Stimulated activated CD4-positive, alpha-beta T cell treated with anti-CD3 and anti-CD28 coated beads, TNF-alpha, amount 100 ng/mL, for 24 hours (primary cell): ENCODE measurements at places on chromosomes 16 and 17.

DNA sequence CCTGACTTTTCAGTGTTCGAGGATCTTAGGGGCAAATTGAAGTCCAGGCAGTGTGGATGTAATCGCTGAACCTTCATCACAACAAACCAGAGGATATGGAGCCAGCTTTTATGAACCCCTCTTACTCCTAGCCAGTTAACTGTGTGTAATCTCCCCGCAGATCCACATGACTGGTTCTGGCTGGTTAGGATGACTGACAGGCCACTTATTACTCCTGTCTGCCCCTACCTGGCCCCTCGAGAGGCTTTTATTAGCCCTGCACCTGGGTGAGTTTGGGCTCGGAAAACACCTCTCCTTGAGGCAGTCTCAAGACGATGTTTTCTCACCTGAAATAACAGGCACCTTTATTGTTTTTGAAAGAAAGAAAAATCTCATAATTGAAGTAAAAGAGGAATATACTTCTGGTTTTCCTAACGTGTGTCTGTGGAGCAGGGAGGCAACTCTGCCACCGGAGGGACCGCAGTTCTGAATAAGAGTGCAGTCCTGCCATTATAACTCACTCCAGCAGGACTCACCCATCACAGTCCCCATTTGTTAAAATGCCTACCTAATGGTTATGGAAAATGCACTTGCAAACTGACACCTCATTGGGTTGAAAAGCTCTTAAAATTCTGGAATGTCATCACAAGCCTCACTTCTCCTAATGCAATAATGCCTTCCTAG is 291.9 kb upstream of the N4BP1 start:
- no peak for DNase-seq

DNA sequence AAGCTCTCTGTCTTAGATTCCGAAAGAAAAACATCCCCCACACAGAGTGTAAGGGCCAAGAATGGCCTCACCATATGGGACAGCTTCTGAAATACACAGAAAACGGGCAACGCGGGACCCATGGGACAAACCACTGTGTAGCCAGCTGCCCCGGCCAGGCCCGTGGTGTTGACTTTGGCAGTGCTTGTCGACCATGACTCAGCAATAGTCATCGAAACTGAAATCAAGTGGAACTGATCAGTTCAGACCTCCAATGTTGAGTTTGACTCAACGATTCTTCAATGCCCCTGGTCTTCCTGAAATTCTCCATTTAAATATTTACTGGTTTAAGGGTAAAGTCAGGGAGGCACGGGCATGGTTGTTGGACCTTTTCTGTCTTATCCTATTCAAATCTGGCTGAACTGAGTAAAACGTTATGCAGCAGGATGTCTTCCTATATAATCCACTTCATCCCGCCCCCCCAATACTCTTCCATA is 27.5 kb downstream of the ZFHX3 start:
- DNase-seq, result no peak

GRCh38 chr17:38961413-38961812 is 5.8 kb downstream of the FBXO47 start:
- DNase-seq, result no peak

DNA sequence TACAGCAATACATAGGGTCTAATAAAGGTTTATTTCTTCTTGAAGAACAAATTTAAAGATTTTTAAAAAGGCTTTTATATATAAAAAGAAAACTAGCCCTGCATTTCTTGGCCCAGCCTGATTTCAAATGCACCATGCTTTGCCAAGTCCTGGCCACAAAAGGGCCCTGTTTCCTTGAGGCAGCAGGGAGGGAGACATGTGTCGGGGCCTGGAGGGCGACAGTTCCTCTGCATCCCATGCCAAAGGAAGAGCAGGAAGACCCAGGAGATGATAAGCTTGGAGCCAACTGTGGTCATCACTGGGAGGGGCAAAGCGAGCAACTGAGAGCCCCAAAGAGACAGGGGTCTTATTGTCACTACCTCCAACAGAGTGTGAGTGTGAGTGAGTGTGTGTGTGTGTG is 571.5 kb upstream of the PSMD7 start:
- DNase-seq, result no peak

- no peak for DNase-seq
These were observed 451 bp downstream of the IL32 start for GRCh38 chr16:3065742-3066439.

DNA sequence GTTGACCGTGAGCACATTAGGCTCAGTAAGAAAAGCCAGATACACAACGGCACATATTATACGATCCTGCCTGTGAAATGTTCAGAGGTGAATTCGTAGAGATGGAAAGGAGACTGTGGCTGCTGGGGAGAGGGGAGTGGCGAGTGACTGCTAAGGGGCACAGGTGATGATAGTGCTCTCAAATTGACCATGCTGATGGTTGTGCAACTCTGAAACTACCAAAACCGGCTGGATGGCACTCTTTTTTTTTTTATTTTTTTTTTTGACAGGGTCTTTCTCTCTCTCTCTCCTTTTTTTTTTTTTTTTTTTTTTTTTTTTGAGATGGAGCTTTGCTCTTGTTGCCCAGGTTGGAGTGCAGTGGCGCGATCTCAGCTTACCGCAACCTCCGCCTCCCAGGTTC is 8.1 kb upstream of the SEC14L5 start:
- no peak for DNase-seq

GRCh38 chr17:80790021-80790765 is 201.4 kb upstream of the CHMP6 start:
- no peak for DNase-seq

DNA sequence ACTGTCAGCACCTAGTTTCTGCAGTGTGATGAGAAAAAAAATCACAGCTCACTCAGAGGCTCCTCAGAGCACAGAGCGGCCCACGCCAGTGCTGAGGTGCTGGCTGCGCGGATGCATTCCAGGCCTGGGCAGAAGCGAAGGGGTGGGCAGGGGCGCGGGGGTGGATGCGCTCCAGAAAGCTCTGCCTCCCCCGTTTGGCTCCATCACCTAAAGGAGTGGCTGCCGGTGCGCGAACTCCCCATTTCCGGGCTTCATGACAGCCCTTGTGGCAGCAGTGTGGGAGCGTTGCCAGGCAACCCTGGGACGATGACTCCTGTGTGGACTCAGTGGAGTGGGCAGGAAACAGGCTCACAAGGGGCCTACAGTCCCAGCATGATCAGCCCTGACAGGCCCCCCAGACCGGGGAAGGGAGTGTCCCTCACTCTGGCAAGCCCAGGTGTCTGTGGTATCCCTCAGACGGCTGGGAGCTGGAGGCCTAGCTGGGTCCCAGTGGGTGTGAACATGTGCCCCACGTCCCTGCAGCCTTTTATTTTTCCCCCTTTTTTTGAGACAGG is 32.8 kb upstream of the NUDT16L1 start:
- peak; percentile 81 for DNase-seq

GRCh38 chr17:79814974-79815835 is 18.3 kb upstream of the CBX8 start:
- no peak for DNase-seq

- no peak for DNase-seq
These were observed 59.8 kb downstream of the PIPOX start for GRCh38 chr17:29102741-29103181.

DNA sequence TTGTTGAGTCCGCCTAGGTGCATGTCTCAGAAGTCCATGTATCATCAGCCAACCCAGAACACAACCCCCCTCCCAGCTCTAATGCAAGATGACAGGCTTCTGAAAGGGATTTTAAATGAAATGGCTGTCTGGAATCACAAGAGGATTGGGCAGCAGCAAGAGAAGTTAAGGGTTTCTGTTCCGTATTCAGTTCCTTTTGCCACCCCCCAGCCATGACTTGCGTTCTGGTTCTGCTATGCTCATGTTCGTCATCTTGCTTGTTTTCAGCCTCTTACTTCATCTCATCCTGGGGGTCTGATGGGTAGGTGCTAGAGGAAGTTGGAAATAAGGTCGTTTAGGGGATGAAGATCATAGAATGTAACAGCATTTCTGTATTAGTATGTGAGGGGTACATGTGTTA is 12.0 kb downstream of the MINK1 start:
- DNase-seq, result no peak

DNA sequence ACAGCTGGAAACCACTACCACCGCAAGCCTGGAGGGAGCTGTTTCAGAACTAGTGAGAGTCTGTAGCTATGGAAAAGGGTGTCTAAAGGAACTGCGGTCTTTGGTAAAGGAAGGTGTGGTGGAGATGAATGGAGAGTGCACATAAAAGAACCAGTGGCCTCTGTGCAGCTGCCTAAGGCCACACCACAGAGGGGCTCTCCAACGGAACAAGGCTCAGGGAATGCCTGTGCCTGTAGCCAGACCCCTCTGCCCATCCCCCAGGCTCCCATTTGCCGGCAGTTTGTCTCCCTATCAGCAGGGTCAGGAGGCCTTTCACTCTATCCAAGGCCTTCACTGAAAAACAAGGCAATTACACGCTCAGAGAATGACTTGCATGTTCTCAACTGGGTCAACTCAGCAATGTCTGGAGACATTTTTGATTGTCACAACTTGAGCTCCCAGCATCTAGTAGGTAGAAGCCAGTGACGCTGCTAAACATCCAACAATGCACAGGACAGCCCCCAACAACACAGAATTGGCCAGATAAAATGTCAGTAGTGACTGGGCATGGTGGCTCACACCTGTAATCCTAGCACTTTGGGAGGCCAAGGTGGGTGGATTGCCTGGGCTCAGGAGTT is 3.3 kb upstream of the FDXR start:
- DNase-seq, result no peak

DNA sequence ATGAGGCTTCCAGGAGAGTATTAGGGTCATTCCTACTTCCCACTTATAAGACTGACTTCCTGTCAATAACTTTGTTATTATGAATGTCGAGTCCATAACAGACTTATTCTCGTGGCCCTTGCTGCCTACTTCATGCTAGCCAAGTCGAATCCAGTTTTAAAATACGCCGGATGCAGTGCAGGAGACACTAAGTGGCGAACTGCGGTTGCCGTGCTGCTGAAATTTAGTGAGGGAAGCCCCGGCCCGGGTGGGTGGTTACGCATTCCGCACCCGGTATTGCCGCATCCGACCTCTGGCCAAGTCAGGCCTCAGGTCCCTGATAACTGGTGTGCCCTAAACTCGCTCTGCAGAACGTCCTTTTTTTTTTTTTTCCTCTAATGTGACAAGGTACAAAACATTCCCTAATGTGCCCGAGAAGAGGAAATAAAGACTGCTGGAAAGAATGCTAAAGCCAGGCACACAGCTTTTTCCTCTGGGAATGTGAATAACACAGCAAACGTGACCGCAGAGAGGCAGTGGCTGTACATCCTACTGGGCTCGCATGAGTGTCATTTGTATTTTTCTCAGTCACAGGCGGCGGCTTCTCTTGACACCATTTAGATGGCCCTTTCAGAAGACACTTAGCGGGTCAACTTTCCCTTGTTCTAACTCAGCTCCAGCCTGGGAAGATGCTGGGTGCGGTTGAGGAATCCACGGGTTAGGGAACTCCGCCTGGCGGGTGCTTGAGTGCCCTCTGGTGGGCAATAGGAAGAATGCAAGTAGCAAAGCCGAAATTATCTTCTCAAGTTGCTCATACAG is 7.1 kb upstream of the AKTIP start:
- DNase-seq, result no peak

DNA sequence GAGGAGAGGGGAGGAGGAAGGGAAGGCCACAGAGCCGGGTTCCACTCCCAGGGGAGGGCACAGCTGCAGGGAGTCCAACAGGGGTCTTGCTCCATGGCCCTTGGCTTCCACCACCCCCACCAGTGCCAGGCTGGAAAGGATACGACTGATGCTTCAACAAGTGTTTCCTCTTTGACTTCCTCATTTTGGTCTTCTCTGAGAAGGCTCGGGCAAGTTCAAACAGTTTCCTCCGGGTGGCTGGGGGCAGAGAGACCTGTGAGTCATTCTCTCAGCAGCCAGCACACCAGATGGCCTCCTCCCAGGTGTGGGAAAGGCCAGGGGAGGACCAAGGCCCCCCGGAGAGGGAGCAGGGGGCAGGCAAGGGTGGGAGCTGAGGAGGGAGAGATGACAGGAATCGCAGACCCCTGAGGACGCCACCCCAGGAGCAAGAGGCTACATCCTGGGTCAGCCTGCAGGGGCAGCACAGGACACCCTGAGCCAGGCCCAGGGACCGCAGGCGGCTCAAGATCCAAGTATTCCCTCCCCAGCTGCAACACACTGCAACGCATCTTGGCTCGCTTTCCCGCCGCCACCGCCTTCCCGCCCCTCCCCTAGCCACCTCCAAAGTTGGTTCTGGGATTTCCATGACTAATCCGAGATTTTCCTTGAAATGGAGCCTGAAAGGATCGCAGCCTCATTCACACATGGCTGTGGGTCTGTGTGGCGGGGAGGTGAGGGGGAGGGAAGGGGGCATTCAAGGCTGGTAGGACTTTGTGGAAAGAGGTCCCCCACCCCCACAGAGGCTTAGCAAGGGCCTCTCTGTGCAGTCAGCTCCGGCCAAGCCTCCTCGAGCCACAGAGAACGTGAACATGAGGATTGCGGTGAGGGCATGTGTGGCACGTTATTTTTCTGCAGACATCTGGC is 18.4 kb upstream of the MRPS23 start:
- DNase-seq, result no peak

DNA sequence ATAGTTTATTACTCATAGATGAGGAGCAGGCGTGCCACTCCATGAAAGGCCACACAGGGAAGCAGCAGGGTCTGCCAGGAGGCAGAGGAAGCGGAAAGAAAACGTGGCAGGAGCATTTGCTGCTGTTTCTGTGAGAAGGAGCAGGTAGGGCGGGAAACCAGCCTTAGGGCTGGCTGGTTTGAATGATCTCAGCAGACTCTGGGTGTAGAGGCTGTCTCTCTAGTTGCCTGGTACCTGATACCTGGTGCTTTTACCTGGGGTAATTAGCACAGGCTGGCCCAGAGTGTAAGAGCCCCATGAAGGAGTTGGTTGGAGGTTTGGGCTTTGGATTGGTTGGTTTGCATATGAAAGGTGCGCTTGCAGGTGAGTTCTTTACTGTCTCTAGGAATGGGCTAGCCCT is 205.0 kb upstream of the CACNG3 start:
- no peak for DNase-seq

- no peak for DNase-seq
These were observed 5.9 kb downstream of the PAM16 start for GRCh38 chr16:4344983-4345835.

GRCh38 chr16:17382514-17382913 is 88.2 kb downstream of the XYLT1 start:
- no peak for DNase-seq

- DNase-seq, result no peak
These were observed 27.0 kb upstream of the NF1 start for GRCh38 chr17:31067691-31068184.
